ENCODE measurements at places on chromosomes 4 and X.

- no peak for DNase-seq
Measured at GRCh38 chr4:152422817-152423320, 113.0 kb downstream of the FBXW7 start.

GRCh38 chr4:14167876-14168510 lies 540.5 kb upstream of the BOD1L1 start:
- DNase-seq: no peak

- DNase-seq: no peak
Measured at GRCh38 chr4:146334862-146335449, 120.6 kb downstream of the REELD1 start.

DNA sequence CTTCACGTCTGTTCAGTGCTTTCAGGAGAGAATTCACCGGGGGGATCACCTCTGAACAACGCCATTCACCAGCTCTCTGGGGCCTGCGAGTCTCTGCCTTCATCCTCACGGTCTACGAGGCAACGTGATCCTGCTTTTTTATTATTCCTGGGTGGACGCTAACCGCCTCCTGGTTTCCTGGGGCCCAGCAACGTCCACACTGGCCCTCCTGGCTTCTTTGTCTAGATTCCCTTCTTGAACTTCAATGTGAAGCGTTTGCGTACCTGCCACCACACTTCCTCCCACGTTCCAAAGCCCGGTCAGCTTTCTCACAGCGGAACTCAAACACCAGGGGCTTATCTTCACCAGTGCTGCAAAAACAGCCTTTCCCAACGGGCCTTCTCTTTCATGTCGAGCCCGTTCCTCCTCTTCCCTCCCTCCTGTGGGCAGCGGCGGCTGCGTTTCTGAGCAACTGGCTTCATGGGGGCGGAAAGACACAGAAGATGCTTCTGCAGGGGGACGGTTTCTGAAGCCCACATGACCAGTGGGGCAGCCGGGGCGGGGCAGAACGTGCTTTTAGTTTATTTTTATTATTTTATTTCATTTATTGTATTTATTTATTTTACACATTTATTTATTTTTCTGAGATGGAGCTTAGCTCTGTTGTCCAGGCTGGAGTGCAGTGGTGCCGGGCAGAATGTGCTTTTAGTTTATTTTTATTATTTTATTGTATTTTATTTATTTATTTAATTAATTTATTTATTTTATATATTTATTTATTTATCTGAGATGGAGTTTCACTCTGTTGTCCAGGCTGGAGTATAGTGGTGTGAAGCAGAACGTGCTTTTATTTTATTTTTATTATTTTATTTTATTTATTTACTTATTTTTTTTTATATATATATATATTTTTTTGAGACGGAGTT lies 64.6 kb downstream of the CRLF2 start:
- no peak for DNase-seq

DNA sequence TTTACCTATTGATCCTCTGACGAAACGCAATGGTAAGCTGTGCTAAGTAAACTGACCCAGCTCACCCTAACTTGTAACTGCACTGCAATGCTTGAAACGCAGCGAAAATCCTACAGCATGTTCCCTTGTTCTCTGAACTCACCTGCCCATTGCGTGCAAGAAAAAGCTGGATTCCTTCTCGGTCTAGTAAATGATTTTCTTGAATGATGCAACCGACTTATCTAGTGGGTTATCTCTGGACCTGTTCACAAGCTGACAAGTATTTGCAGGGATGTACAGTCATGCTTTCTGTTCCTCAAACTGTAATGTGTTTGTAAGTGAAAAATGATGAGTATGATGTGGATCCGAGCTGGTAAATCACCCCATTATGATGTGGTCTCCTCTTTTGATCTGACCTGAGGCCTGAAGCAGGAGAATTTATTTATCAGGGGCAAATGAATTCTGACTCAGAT lies 140.1 kb downstream of the BTC start:
- no peak for DNase-seq

- no peak for DNase-seq
Measured at GRCh38 chr4:5711479-5712184, 631 bp downstream of the EVC start.
